ENCODE measurements at places on chromosomes 2 and 18. TPM values are rescaled to one million over a fixed set of nuclear protein-coding genes. Genes with fewer than 3 reads are reported as not detected.

- DNase-seq = peak; percentile 30
Observed at GRCh38 chr2:71157124-71157793, 26.8 kb downstream of the MPHOSPH10 start.

DNA sequence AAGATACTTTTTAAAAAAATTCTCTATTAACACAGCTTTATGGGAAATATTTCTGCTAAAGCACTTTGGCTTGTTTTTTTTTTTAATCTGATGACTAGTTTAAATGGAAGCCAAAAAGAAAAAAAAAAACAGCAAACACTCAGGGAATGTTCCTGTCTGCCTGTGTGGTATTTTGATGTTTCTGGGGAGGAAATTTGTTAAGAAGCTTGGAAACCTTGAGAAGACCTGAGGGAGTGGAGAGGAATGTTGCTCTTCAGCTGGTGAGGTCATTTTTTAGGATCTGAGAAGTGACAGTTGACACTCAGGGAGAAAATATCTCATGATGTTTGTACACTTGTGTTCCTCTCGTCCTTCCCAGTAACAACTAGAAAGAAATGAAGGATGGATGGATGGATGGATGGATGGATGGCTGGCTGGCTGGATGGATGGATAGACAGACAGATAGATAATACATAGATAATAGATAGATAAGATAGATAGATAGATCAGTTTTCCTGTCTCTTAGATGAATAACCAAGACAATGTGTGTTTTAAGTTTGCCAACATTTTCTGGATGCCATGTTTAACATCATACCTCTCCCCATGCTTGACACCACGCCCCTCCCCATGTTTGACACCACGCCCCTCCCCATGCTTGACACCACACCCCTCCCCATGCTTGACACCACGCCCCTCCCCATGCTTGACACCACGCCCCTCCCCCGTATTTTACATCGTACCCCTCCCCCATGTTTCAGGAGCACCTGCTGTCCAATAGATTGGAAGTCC, 84.8 kb downstream of the CTIF start:
- no peak for DNase-seq

DNA sequence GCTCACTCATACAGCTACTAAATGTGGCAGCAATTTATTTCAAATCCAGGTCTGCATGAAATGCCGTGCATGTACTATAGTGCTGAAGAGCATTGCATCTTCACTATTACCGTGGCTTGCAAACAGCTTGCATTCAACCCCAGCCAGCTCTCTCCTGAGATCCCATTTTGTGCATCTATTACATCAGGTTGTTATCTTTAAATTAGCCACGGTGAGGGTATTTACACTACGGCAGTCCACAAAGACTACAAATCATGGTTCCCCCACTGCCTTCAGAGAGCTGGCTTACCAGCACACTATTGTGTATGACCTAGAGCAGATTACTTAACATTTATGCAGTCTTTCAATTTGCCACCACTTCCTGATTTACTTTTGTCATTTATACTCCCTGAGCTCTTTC, 621.3 kb upstream of the LRATD1 start:
- no peak for DNase-seq

- no peak for DNase-seq
Observed at GRCh38 chr2:176138923-176139660, 9.6 kb downstream of the HOXD8 start.

GRCh38 chr18:79533591-79533990, 137.9 kb downstream of the NFATC1 start:
- no peak for DNase-seq

DNA sequence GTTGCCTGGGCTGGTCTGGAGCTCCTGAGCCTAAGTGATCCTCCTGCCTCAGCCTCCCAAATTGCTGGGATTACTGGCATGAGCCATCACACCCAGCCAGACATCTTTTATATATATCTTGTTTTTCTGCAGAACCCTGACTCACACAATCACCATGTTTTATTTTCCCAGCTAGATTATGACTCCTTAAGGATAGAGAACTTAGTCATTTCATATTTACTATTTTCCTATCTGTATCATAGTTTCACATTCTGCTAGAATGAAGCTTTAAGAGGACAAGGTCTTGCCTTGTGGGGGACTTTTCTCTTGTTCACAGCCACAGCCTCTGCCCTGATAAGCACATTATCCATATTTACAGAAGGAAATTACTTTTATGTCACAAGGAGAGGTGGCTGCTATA, 73.9 kb downstream of the LBH start:
- DNase-seq = no peak

DNA sequence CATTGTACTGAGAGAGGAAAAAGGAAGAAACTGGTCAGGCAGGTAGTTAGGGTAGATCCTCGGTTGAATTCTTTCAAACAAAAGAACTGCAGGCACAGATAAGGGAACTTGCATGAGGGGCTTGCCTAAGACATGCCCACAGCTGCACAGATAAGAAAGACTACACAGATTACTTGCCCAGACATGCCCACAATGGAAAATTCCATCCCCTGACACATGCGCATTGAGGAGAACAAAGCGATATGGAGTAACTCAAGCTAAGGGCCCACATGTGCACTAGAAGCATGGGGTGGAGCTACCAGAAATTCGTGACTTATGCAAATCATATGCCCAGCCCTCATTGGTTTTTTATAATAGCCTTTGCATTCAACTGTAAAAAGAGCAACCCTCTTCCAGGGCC, 181.3 kb upstream of the ZNF521 start:
- no peak for DNase-seq

Gene TMEM247
- total RNA-seq = not detected

Gene EIPR1
- 12.2 TPM for total RNA-seq

DNA sequence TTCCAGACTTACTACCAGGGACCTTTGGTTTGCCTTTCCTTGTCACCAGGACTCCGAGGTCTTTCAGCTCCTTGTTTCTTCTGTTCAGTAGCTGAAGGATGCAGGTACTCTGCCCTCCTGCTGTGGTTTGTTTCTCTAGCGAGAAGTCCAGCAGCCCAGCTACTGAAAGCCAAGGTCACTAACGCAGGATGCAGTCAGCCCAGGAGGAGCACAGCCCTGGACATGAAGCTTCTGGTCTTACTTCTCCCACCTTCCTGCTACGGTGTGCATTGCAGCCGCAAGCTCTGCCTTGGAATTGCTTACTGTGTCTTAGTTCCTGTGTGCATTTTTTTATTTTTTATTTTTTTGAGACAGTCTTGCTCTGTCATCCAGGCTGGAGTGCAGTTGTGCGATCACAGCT, 62.4 kb downstream of the DGKD start:
- no peak for DNase-seq

- no peak for DNase-seq
Observed at GRCh38 chr18:2891526-2892431, 45.0 kb downstream of the EMILIN2 start.

DNA sequence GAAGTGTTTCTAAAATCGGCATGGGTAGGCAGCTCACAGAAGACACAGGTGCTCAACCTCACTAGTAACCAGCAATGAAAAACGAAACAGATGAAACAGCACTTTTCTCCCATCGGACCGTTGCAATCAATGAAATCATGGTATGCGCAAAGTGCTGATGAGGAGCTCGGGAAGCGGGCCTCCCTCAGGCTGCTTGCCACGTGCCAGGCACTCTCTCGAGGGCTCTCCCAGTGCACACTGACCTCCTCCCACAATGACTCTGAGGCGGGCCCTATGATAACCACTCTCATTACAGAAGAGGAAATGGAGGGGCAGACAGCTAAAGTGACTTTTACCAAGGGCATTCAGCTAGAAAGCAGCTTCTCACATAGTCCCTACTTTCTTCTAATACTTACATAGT, 3.8 kb upstream of the ANKRD23 start:
- no peak for DNase-seq

- no peak for DNase-seq
Observed at GRCh38 chr2:200340508-200341224, 34.2 kb downstream of the SPATS2L start.

DNA sequence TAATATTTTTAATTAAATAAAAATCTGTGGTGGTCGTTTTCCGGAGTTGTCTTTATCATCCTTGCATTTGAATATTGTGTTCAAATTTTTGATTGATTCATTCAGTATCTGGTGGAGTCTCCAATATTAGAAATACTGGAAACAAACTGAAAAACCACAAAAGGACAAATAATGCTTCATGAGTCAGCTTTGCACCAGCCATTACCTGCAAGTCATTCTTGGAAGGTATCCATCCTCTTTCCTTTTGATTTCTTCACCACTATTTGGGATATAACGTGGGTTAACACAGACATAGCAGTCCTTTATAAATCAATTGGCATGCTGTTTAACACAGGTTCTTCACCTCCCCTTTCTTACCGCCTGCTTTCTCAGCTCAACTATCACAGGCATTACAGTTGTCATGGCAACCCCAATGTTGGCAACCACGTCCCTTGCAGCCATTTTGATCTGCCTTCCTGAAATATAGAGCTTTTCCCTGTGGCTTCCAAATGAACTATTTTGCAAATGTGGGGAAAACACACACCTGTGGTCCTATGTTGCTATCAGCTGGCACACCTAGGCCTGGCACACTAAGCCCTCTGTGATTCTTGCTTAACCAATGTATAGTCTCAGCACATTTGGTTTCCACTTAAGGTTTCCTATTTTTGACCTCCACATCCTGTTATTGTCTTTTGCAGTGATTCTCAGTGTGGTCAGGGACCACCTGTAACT, 6.5 kb downstream of the CTLA4 start:
- DNase-seq = no peak

- DNase-seq = no peak
Observed at GRCh38 chr2:60424233-60424632, 129.2 kb downstream of the BCL11A start.

DNA sequence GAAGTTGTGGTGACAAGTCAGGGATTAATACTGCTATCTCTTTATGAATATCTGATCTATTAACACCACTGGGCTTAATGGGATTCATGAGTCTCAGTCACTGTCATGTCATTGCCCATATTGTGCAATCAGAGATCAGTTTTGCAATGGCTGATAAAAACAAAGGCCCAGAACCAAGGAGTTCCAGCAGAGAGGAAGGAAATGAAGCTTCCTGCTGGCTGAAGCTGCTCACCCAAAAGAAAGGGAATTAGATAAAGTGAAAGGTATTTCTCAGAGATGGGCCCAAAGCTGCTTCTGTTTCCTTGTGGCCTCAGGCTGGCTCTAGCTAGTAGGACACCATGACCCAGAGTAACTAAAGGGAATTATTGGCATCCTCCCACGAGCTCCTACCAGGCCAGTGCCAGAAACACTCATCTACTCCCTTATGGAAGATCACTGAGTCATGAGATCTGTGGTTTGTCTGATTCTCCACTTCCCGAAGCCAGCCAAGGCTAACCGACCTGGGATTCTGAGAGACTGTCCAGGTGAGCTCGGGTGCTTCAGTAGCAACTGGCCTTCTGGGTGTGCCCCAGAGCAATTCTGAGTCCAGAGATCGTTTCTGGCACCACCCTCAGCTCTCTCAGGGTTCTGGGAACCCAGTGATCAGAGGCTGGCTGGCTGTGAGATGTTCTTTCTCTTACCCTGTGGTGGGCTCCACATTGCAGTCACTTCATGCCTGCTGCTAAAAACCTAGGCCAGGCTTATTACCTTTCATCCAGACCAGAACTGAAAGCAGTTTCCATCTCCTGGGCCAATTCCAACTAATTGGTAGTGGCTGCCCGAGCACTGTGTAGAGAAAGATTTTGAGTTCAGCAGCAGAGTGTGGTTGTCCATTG, 129.5 kb upstream of the PELI1 start:
- DNase-seq = peak; percentile 36

DNA sequence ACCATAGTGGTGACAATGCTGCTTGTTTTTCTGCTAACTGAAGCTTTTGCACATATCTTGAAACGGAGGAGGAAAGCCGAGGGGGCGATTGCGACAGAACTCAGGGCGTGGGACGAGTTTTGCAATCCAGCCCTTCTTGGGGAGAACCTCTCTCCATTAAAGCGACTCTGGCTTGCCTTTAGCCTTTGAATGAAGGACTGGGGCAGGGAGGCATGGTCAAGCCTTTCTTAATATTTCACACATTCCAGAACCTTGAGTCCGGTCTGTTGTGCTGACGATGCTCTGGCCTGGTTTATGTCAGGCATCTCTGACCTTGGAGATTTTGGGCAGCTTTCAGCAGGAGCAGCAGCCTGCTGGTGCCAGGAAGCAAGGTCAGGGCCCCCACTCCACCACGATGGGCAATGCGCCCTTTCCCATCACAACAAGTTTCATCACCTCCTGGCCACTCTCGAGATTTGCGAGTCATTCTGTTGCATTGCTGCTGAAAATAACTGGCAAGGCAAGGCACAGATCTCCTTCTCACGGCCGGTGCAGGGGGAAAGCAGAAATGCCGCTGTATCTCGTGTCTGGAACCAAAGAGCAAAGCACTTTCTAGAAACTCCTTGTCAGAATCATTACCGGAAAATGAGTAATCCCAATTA, 10.8 kb downstream of the EMILIN2 start:
- peak; percentile 85 for DNase-seq

DNA sequence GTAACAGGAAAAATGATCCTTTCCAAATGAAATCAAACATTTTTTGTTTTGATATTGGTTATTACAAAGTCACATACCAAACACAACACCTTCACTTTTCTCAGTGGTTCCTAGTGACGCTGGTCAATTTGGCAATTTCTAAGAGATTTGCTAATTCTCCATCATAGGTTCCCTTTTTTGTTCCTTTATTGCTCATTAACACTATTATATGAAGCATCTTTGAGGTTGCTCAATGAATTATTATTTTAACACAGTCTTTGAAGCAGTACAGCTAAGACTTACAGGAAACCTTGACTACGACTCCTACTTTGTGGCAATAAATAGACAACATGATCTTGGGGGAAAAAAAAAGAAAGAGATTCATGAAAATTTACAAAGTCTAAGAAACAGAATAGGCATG, 152.2 kb upstream of the VRK2 start:
- DNase-seq = no peak

DNA sequence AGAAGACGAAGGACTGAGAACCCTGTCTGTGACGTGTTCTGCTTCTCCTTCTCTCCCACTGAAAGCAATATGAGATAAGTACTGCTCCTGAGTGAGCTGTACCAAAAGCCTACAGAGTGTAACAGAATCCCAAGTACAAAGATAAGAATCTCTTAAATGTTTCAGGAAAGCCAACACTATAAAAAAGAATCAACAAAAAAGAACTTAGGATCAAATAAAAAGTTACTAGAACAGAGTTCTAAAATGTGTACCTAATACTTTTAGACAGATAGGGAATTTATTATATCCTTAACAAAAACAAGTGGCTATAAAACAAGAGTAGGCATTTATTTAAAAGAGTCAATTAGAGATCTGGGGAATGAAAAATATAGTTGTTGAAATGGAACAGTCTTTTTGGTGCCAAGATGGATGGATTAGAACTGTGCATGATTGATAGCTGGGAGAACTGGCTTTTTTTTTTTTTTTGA, 49.0 kb downstream of the NCOA1 start:
- DNase-seq = no peak

GRCh38 chr2:114049826-114050225, 159.9 kb downstream of the ACTR3 start:
- DNase-seq = no peak

DNA sequence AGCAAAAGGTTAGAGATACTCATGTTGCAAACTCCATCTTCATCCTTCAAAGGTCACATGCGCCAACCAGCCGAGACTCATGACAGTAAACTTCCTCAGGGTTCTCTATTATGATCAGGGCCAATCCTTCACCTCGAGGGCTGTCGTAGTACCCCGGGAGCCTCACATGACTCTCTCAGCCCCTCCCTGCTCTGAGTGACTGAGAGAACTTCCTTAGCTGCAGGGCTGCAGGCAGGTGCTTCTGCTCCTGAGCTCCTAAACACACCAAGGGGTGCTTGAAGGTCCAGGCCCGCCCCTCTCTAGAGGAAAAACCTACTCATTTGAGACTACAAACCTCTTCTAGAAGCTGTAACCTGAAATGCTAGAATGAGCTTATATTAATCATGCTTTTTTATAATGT, 48.2 kb downstream of the LONRF2 start:
- DNase-seq = no peak
